ENCODE measurements at places on chromosomes 5 and 9. TPM values are rescaled to one million over a fixed set of nuclear protein-coding genes. Genes with fewer than 3 reads are reported as not detected.

The C6 gene
- total RNA-seq = 0.13 TPM

The BASP1 gene
- 217 TPM for total RNA-seq

The PFN3 gene
- not detected for total RNA-seq

The C9orf153 gene
- not detected for total RNA-seq

The TAL2 gene
- not detected for total RNA-seq

The CCL28 gene
- total RNA-seq = 5.8 TPM

The SLC6A7 gene
- not detected for total RNA-seq

The FYB1 gene
- 0.46 TPM for total RNA-seq

The TMEM174 gene
- not detected for total RNA-seq

The SLC6A18 gene
- total RNA-seq = not detected

The FGFR4 gene
- 7.5 TPM for total RNA-seq

The SV2C gene
- not detected for total RNA-seq

The TEX48 gene
- total RNA-seq = not detected

The SAXO1 gene
- not detected for total RNA-seq

The LECT2 gene
- not detected for total RNA-seq

The GARIN3 gene
- total RNA-seq = not detected

The ALDOB gene
- 0.67 TPM for total RNA-seq

The WNT8A gene
- total RNA-seq = not detected

The RASGEF1C gene
- 0.49 TPM for total RNA-seq

The C7 gene
- 1.4 TPM for total RNA-seq

The ANKRD31 gene
- not detected for total RNA-seq

The SLC45A2 gene
- total RNA-seq = not detected

The IRX1 gene
- total RNA-seq = not detected

The LCN15 gene
- 0.05 TPM for total RNA-seq

The TMOD1 gene
- total RNA-seq = 1.4 TPM

The CHD1 gene
- 36.5 TPM for total RNA-seq

The KIF27 gene
- total RNA-seq = 3.4 TPM
